ENCODE measurements at places on chromosomes 7 and 10.

DNA sequence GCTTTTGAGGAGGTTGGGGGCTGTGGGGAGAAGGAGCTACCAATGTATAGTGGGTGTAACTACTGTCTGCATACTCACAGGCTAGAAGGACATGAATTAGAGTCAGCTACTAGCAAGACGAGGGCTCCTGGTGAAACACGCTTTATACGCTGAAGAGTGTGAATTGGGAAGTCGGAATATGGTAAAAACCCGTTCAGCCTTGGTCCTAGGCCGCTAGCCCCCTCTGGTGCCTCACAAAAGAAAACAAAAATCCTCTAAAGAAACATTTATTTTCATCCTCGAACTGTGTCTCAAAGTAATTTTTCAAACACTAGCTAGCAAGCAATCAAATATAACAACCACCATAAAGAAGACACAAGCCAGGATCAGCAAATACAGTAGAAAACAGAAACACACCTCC, 338.1 kb upstream of the SEMA3C start:
- no peak for DNase-seq

- DNase-seq = no peak
These were observed 189.0 kb upstream of the CELF2 start for GRCh38 chr10:10828623-10829022.

DNA sequence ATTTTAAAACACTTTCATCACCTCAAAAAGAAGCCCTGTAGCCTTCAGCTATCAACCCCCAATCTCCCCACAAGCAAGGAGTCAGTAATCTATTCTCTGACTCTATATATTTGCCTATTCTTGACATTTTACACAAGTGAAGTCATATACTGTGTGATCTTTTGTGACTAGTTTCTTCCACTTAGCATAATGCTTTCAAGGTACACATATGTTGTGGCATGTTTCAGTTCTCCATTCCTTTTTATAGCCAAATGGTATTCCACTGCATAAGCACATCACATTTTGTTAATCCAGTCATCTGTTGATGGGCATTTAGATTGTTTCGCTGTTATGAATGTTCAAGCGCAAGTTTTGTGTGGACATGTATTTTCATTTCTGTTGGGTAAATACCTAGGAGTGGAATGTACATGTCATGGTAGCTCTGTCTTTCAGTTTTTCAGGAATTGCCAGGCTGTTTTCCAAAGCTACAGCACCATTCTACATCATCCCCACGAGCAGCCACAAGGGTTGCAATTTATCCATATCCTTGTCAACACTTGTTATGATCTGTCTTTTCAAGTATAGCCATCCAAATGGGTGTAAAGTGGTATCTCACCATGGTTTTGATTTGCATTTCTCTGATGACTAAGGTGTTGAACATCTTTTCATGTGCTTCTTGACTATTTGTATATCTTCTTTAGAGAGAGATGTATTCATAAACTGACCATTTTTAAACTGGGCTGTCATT, 405.6 kb downstream of the KCNMA1 start:
- DNase-seq = no peak

GRCh38 chr7:157077021-157077420, 61.7 kb upstream of the UBE3C start:
- no peak for DNase-seq

DNA sequence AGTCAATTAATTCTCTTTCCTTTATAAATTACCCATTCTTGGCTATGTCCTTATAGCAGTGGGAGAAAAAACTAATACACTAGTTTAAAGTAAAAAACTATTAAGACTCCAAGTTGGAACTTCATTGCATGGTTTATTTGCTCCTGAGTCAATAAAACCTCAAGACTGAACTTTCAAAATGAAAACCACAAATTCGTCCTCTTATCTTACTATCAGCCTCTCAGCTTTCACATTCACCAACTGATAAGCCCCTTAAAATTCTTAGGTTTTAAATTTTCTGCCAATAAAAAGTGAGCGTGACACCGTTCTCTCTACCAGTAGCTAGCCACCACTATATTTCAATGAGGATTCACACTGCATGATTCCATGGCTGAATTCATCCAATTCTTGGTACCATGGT, 346.4 kb upstream of the NPSR1 start:
- DNase-seq = no peak

- no peak for DNase-seq
These were observed 500.1 kb upstream of the ZMIZ1 start for GRCh38 chr10:78568620-78569019.

GRCh38 chr7:152464312-152465118, 28.7 kb upstream of the KMT2C start:
- peak; percentile 64 for DNase-seq

GRCh38 chr7:37988721-37989650, 68.5 kb downstream of the EPDR1 start:
- no peak for DNase-seq

GRCh38 chr10:71966046-71967004, 2.1 kb downstream of the CHST3 start:
- no peak for DNase-seq

GRCh38 chr7:50703654-50704053, 79.0 kb downstream of the GRB10 start:
- no peak for DNase-seq

DNA sequence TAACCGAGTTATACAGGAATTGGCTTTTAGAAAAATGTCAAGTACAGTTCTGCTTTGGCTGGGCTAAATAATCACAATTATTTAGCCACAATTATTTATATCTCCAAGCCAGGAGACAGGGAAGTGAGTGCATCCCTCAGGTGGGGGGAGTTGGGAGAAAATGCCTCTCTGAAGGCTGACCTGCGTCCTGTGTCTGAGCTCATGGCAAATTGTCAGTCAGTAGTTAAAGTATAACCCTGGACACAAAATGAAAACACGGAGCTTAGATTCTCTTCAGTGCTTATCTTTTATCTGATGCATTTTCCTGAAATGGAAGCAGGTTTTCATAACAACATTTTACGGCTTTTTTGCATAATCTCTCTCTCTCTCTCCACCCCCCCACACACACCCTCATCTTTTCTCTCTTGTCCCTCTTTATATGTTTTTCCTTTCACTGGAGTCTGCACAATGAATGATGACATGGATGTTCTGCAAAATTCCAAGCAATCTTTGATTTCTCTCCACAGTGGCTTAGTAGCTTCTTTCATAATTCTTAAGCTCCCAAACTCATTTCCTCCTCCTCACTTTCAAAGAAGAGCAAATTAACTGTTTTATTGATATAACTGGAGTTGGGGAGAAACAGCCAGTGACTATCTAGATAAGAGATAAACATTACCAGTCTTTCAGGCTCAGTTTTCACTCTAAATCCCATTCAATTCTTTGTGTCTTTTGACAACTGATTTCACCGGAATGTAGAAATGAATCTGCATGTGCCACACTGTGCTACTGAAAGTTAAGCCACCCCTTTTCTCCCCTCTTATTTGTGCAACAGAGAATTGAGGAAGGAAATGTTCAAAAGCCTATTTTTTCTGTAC, 521.4 kb upstream of the GHITM start:
- DNase-seq = no peak

GRCh38 chr10:128995676-128996075, 471.4 kb upstream of the MGMT start:
- DNase-seq = no peak

DNA sequence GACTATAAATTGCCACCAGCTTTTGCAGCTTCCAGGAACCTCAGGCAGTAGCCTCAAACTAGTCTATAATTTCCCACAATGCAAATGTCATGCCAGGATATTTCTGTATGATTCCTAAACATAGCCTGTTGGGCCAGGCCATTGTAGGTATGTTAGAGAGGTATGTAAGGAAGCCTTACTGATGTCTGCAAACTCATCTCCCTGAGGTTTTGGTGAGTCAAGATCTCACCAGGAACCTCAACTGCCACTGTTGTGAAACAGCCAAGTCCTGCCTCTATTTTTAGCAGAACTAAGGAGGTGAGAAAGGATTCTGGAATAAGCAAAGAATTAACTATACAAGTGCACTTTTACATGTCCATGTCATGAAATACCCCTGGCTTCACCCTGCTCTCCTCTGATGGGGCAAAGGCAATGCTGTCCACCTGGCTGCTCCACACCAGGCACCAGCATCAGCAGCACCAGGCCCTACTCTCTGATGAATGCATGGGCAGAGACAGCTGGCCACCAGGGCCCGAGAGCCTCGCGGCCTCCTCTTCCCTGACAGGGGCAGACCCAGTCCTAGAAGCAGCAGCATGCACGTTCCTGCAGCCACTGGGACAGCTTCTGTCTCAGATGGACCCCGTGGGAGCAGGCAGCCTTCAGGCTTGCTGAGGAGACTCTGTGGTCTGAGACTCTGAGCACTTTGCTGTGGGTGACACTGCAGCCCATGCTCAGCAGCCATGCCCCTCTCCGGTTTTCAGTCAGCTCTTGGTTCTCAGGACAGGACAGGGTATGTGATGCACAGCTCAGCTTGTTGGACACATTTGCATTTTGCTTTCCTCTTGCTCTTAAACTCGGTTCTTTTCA, 147.3 kb downstream of the ZMYND11 start:
- DNase-seq = no peak

DNA sequence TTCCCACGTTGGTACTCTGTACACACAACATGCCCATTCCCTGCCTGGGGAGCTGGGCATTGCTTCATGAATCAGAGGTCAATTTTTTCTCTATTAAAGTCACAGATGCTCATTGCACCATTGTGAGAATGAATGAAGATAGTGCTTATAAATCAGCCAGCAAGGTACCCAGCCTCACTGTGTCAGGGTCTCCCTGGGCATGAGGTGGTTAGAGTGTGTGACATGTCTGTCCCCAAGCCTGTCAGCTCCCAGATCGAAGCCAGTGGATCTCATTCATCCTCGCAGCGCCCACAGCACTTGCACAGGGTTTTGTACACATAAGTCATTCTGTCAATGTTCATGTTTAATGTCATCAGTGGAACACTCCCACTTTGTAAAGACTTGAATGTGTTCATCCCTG, 126.8 kb downstream of the EGFR start:
- DNase-seq = no peak

- DNase-seq = no peak
These were observed 17.1 kb downstream of the SCD start for GRCh38 chr10:100364175-100364574.

GRCh38 chr7:80106498-80107113, 28.0 kb upstream of the GNAI1 start:
- no peak for DNase-seq

- no peak for DNase-seq
These were observed 2.2 kb upstream of the GRIFIN start for GRCh38 chr7:2478399-2478785.

- no peak for DNase-seq
These were observed 153.4 kb upstream of the KLF14 start for GRCh38 chr7:130887182-130887956.

All from CD4-positive, alpha-beta T cell treated with Interleukin-17A for 4 hours (primary cell).